ENCODE measurements at places on chromosomes 4 and X. TPM values are rescaled to one million over a fixed set of nuclear protein-coding genes. Genes with fewer than 3 reads are reported as not detected.

GAB1 gene
- total RNA-seq: 0.79 TPM

HSFX2 gene
- not detected for total RNA-seq

DNA sequence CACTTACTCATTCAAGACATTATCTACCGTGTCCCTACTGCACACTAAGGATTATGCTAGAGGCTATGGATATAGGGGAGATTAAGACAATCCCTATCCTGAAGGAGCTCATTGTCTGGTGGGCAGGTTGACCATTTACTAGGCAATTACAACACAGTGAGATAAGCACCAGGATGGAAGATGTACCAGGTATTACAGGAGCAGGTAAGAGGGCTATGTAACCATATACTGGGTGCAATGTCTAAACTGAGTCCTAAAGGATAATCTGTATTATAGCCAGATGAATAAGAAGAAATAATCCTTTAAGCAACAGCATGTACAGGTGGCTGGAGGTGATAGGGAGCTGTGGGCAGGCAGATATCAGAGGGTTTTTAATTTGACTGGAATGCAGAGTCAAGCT, 113.3 kb upstream of the TBC1D9 start:
- no peak for DNase-seq
- H3K4me1 ChIP-seq: no peaks in the 10 kb centered on the region
- no peaks in the 10 kb centered on the region for H3K36me3 ChIP-seq
- H3K4me3 ChIP-seq: no peak overlapping the region
- peaks cover 10% of the 10 kb centered on the region for H3K27me3 ChIP-seq

DNA sequence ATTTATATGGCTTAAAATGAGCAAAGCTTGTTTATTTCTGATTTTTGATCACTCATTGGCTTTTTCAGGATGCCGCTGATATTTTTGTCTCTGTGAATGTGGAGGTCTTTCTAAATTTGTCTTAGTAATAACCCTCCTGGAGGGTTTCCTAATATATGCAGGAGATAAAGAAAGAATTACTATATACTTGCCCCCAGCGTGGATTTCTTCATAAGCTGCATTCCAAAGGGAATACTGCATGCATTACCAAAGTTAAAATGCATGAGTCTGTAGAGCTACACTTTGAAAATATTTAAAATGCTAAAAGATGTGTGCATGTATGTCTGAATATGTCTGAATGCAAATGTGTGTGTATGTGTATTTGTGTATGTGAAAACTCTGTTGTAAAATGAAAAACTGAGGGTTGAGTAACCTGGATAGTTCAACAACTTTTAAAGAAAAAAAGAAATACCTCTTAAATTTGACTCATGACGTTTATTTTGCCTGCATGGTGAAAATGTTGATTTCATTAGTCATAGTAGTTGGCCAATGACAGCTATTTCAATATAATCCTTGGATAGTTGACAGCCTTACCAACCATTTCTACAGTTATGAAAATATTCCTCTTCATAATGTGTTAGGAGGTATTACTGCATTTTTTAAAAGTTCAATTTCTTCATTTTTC, 113.2 kb upstream of the ZNF827 start:
- H3K36me3 ChIP-seq: no peaks in the 10 kb centered on the region
- H3K4me1 ChIP-seq: peaks cover 8% of the 10 kb centered on the region
- no peak for DNase-seq
- no peak overlapping the region for H3K4me3 ChIP-seq
- H3K27ac ChIP-seq: no peak overlapping the region

DNA sequence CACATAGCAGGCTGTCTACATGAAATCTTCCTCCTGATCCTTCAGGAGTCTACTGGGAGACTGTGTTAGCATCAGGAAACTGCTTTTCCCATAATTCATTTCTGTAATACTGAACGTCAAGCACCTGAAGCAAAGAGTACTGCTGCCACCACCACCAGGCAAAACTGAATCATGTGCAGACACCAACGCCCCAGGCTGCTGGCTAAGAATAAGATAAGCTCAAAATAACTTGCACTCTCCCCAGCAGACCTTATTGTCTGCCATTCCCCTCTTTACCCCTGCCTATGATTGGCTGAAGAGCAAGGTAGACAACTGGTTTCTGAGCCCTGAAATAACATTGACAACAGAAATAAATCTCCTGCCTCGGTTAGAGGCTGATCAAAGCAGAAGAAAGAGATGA, 70.1 kb downstream of the LHFPL1 start:
- H3K4me3 ChIP-seq: no peak overlapping the region
- H3K4me1 ChIP-seq: no peaks in the 10 kb centered on the region
- H3K36me3 ChIP-seq: no peaks in the 10 kb centered on the region
- H3K27ac ChIP-seq: no peak overlapping the region
- no peaks in the 10 kb centered on the region for H3K27me3 ChIP-seq

PTCHD1 gene
- not detected for total RNA-seq

- H3K36me3 ChIP-seq: no peaks in the 10 kb centered on the region
- H3K4me3 ChIP-seq: no peak overlapping the region
- no peaks in the 10 kb centered on the region for H3K27me3 ChIP-seq
- DNase-seq: no peak
- H3K27ac ChIP-seq: no peak overlapping the region
Measured at GRCh38 chr4:63787326-63787725, 621.9 kb downstream of the TECRL start.

PRICKLE3 gene
- 13.9 TPM for total RNA-seq

- H3K4me1 ChIP-seq: peaks cover 14% of the 10 kb centered on the region
- H3K27me3 ChIP-seq: no peaks in the 10 kb centered on the region
- no peak overlapping the region for H3K27ac ChIP-seq
- no peak overlapping the region for H3K4me3 ChIP-seq
- DNase-seq: no peak
- H3K36me3 ChIP-seq: no peaks in the 10 kb centered on the region
Measured at GRCh38 chrX:66144258-66144657, 19.8 kb upstream of the HEPH start.

DNA sequence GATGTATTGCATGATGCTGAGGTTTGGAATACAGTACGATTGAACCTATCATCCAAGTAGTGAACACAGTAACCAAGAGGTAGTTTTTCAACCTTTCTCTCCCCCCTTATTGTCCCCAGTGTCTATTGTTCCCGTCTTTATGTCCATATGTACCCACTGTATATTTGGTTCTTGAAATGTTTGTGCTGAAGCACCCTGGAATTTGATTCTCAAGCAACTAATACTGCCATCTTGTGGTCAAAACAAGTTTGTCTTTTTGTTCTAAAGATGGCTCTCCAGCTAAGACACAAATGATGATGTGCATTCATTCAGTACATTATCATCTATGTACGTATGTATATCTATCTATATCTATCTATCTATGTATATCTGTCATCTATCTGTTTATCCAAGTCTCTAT, 33.5 kb upstream of the DCX start:
- no peak for DNase-seq
- no peaks in the 10 kb centered on the region for H3K27me3 ChIP-seq
- no peak overlapping the region for H3K27ac ChIP-seq
- H3K4me1 ChIP-seq: no peaks in the 10 kb centered on the region
- no peak overlapping the region for H3K4me3 ChIP-seq
- H3K36me3 ChIP-seq: no peaks in the 10 kb centered on the region

GRCh38 chrX:135605906-135606305, 85.4 kb downstream of the INTS6L start:
- no peaks in the 10 kb centered on the region for H3K36me3 ChIP-seq
- H3K27me3 ChIP-seq: peaks cover 6% of the 10 kb centered on the region
- no peak overlapping the region for H3K4me3 ChIP-seq
- DNase-seq: no peak

SOD3 gene
- total RNA-seq: not detected

CXorf65 gene
- total RNA-seq: 12.7 TPM

DNA sequence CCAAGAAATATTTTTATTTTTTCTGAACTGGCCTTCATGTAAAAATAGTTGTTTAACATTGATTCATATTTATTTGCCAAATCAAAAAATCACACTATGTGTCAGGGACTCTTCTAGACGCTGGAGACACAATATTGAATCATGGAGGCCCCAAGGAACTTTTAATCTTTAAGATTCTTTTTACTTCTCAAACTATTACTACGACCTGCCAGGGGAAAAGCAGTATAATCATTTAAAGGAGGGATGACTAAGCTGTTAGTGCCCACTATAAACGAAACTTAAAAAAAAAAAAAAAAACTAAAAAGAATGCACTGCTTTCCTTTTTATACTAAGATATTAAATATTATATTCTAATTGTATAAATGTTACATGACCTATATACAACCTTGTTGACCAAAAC, 84.7 kb downstream of the PPA2 start:
- DNase-seq: no peak
- H3K4me3 ChIP-seq: no peak overlapping the region
- H3K36me3 ChIP-seq: peaks cover 29% of the 10 kb centered on the region
- H3K27ac ChIP-seq: no peak overlapping the region
- H3K4me1 ChIP-seq: no peaks in the 10 kb centered on the region
- H3K27me3 ChIP-seq: no peaks in the 10 kb centered on the region

- peaks cover 19% of the 10 kb centered on the region for H3K36me3 ChIP-seq
- H3K4me1 ChIP-seq: peaks cover 5% of the 10 kb centered on the region
- H3K27ac ChIP-seq: no peak overlapping the region
- no peaks in the 10 kb centered on the region for H3K27me3 ChIP-seq
Measured at GRCh38 chrX:153706799-153707198, 17.4 kb downstream of the BCAP31 start.

ATP1B4 gene
- not detected for total RNA-seq

GRCh38 chr4:13762130-13762529, 134.6 kb upstream of the BOD1L1 start:
- H3K27me3 ChIP-seq: no peaks in the 10 kb centered on the region
- no peak overlapping the region for H3K4me3 ChIP-seq
- no peak overlapping the region for H3K27ac ChIP-seq
- DNase-seq: no peak

DNA sequence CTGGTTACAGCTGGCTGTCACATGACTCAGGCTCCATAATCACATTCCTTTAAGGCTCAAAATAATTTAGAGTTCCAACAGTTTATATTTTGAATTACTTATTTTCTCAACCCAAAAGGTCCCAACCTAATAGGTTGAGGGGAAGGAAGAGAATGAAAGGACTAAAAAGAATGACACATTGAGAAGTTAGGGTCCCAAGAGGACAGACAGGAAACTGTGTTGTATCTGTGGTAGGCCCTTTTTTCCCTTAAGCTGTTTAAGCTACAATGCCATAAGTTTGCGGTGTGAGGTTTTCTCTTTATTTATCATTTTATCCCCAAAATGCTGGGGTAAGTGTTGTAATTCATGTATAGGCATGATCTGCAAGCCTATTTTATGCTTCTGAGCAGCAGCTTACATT, 290.2 kb downstream of the ZNF674 start:
- H3K4me3 ChIP-seq: no peak overlapping the region
- no peak for DNase-seq
- H3K4me1 ChIP-seq: no peaks in the 10 kb centered on the region
- H3K27me3 ChIP-seq: no peaks in the 10 kb centered on the region
- H3K27ac ChIP-seq: no peak overlapping the region
- no peaks in the 10 kb centered on the region for H3K36me3 ChIP-seq

F11 gene
- total RNA-seq: not detected

DNA sequence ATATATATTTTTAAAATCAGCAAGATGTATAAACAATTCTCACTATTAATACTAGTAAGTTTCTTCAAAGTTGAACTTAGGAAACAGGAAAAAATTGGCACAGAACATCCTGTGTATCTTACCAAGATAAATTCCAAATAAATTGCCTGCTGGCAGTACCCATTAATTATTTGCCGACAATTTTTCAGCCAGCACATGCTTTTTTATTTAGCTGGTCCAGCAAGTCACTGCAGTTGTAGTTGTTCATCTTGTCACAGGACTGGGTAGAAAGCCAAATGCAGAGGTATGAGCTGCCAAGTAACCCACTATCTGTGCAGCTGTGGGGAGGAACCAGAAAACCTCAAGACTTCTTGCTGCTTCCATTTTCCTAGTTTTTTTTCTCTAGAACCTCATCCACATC, 113.4 kb downstream of the PACRGL start:
- H3K27ac ChIP-seq: no peak overlapping the region
- DNase-seq: no peak
- H3K4me3 ChIP-seq: no peak overlapping the region
- H3K4me1 ChIP-seq: no peaks in the 10 kb centered on the region
- no peaks in the 10 kb centered on the region for H3K36me3 ChIP-seq

- no peak for DNase-seq
- no peaks in the 10 kb centered on the region for H3K27me3 ChIP-seq
- H3K4me1 ChIP-seq: no peaks in the 10 kb centered on the region
- H3K36me3 ChIP-seq: no peaks in the 10 kb centered on the region
Measured at GRCh38 chrX:133188631-133189030, 29.5 kb downstream of the TFDP3 start.

- H3K27ac ChIP-seq: no peak overlapping the region
- no peak for DNase-seq
- no peaks in the 10 kb centered on the region for H3K36me3 ChIP-seq
- H3K27me3 ChIP-seq: peaks cover 12% of the 10 kb centered on the region
Measured at GRCh38 chrX:11641349-11642065, 24.2 kb downstream of the ARHGAP6 start.

- peaks cover 26% of the 10 kb centered on the region for H3K36me3 ChIP-seq
- no peak overlapping the region for H3K27ac ChIP-seq
- H3K4me1 ChIP-seq: no peaks in the 10 kb centered on the region
- H3K27me3 ChIP-seq: no peaks in the 10 kb centered on the region
- H3K4me3 ChIP-seq: no peak overlapping the region
Measured at GRCh38 chrX:155534800-155535199, 76.4 kb upstream of the F8A3 start.

DNA sequence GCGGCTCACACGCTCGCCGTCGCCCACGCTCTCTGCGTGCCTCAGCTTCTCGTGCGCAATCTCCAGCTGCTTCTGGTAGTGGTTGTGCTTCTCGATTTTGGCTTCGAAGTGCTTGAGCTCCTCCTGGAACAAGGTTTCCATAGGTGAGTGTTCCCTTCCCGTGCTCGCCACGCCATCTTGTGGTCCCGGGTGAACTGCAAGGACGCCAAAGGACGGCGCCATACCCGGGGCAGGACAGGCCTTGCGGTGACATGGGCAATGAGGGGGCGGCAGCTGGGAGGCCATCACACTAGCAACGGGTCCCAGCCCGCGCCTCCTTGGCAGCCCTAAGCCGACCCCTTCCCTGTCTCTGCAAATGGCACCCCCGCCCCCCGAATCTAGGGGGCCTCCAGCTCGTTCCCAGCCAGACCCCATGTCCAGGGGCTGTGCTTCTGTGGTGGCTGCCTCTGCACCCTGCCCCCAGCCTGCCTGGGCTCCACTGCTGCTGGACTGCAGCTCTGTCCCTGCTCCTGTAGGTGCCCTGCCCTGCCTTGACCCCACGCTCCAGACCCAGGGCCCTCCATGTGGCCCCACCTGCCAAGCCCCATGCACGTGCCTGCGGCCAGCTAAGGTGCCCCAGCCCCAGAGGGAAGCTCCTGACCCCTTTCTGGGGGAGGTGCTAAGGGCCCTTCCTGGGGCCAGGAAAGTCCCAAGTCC, 17.3 kb downstream of the LRPAP1 start:
- no peak overlapping the region for H3K27ac ChIP-seq
- DNase-seq: no peak
- no peaks in the 10 kb centered on the region for H3K4me1 ChIP-seq
- no peaks in the 10 kb centered on the region for H3K27me3 ChIP-seq
- peaks cover 57% of the 10 kb centered on the region for H3K36me3 ChIP-seq

- no peaks in the 10 kb centered on the region for H3K27me3 ChIP-seq
- H3K27ac ChIP-seq: no peak overlapping the region
- H3K4me3 ChIP-seq: no peak overlapping the region
- H3K4me1 ChIP-seq: peaks cover 2% of the 10 kb centered on the region
- DNase-seq: no peak
Measured at GRCh38 chr4:140037353-140038030, 116.5 kb downstream of the MAML3 start.

- no peaks in the 10 kb centered on the region for H3K4me1 ChIP-seq
- H3K27me3 ChIP-seq: no peaks in the 10 kb centered on the region
- peaks cover 43% of the 10 kb centered on the region for H3K36me3 ChIP-seq
- DNase-seq: no peak
Measured at GRCh38 chr4:118740869-118741268, 55.7 kb downstream of the METTL14 start.

GRCh38 chr4:171759274-171759673, 53.9 kb upstream of the GALNTL6 start:
- no peak overlapping the region for H3K27ac ChIP-seq
- no peaks in the 10 kb centered on the region for H3K36me3 ChIP-seq
- H3K4me3 ChIP-seq: no peak overlapping the region
- no peaks in the 10 kb centered on the region for H3K27me3 ChIP-seq
- DNase-seq: no peak

NOX1 gene
- total RNA-seq: not detected

Data from activated CD8-positive, alpha-beta T cell treated with anti-CD3 and anti-CD28 coated beads, Interleukin-2, amount 10 ng/mL, durations not matched to agents 7 days and 5 days (primary cell).